ENCODE measurements at places on chromosomes 7 and 10. TPM values are rescaled to one million over a fixed set of nuclear protein-coding genes. Genes with fewer than 3 reads are reported as not detected.

HMX3 gene
- total RNA-seq: not detected

SLC13A1 gene
- not detected for total RNA-seq

ZNHIT1 gene
- total RNA-seq: 74.0 TPM

CHN2 gene
- not detected for total RNA-seq

C7orf33 gene
- total RNA-seq: not detected

BMPER gene
- total RNA-seq: 7.6 TPM

ATOH7 gene
- 0.19 TPM for total RNA-seq

TMEM229A gene
- not detected for total RNA-seq

SLC29A4 gene
- 11.3 TPM for total RNA-seq

STAG3 gene
- total RNA-seq: 0.15 TPM

CRYGN gene
- total RNA-seq: not detected

IKZF1 gene
- not detected for total RNA-seq

KAZALD1 gene
- 2.8 TPM for total RNA-seq

CCDC172 gene
- total RNA-seq: not detected

MUC12 gene
- 15.5 TPM for total RNA-seq

TLL2 gene
- 0.10 TPM for total RNA-seq

SFRP5 gene
- 2.4 TPM for total RNA-seq

C10orf88 gene
- 9.5 TPM for total RNA-seq

GCK gene
- total RNA-seq: not detected

CLDN3 gene
- total RNA-seq: 1.8 TPM

COL17A1 gene
- 1.8 TPM for total RNA-seq

CCL26 gene
- total RNA-seq: 7.8 TPM

FEZF1 gene
- total RNA-seq: not detected

Measured in A549 treated with DMSO at 1 μM for 4 hours (cell line).